Prostate gland (tissue), 2 donors: ENCODE measurements at places on chromosomes 12 and 14. TPM values are rescaled to one million over a fixed set of nuclear protein-coding genes. Genes with fewer than 3 reads are reported as not detected.
A peak's percentile ranks its signal among the peaks of the same experiment; 100 is the strongest.

GOLGA5 gene
- 63.5 TPM for total RNA-seq

GPR84 gene
- total RNA-seq = 0.97 TPM

- DNase-seq = no peak
Observed at GRCh38 chr14:73180385-73180805, 44.1 kb downstream of the PSEN1 start.

DNA sequence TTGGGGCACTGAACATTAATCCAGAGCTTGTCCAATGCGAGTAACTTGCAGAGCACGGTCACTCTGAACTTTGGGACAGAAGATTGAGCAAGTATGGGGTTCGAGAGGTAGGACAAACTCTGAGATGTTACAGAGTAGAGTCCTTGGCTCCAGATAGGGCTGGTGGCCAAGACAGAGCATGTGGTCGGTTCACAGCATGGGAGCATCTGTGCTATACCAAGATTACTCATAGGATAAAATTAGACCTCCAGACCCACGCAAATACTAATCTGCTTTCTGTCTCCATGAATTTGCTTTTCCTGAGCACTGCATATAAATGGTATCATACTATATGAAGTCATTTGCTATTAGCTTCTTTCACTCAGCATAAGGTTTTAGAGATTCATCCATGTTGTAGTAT, 93.4 kb upstream of the TBX5 start:
- no peak for DNase-seq

GRCh38 chr14:71400871-71401321, 493.6 kb downstream of the PCNX1 start:
- DNase-seq = no peak

- peak; percentile 37 for DNase-seq
Observed at GRCh38 chr14:94058674-94059138, 22.3 kb downstream of the DDX24 start.

DNA sequence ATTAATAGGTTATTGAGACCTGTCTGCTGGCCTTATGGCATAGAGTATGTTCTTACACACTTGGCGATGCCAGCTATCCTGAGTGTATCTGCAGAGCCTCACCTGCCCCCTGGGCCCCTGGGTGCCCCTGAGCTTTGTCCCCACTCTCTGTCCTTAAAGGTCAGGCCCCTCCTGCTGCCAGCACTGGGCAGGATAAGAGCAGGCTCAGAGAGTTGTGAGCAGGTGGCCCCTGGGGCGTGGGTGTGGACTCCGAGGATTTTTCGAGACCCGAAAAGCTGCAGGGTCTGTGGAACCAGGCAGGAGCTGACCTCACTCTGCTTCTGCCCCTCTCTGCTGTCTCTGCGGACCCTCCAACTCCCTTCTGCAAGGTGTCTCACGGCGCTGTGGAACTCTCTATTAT, 8.2 kb downstream of the HIP1R start:
- no peak for DNase-seq
